Fibroblast of the aortic adventitia (primary cell): ENCODE measurements at places on chromosomes 3 and 15. TPM values are rescaled to one million over a fixed set of nuclear protein-coding genes. Genes with fewer than 3 reads are reported as not detected.

DNA sequence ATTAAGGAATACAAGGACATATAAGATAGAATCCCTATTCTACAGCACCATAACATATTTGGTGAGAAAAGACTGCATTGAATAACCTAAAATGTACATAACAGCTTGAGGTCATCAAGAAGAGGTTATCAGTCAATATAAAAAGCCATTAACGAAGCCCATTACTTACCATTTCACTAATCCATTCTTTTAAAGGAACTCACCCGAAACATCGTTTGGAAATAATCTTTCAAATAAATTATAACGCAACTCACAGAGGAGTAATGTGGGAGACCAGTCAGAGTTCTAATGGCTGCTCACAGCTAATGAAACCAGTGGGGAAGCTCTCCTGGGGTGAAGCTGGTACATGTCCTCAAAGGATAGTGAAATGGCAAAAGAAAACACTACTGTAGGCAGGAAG is 188.4 kb downstream of the TBC1D5 start:
- DNase-seq: no peak

- DNase-seq: peak; percentile 64
Observed at GRCh38 chr3:81216192-81216591, 545.3 kb downstream of the GBE1 start.

DNA sequence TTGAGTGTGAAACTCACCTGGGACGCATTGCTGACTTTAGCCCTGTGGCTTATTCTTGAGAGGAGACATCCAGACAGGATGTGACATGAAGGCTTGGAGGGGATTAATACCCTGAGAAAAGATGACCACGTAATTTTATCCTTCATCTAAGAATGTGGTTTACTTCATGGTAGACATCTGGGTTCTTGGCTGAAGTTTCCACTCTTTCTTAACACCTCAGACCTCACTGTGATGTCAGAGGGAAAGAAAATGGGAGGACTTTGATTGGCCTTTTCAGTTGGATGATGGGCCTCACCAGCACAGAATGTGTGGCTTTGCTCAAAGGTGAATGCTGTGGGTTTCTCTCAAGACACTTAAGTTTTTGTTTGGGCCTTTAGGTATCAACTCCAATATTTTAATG is 16.5 kb downstream of the GORASP1 start:
- peak; percentile 6 for DNase-seq

The GUCA1C gene
- not detected in 2 replicates for total RNA-seq

- DNase-seq: no peak
Observed at GRCh38 chr15:33670567-33670966, 297.7 kb upstream of the CHRM5 start.

The GRIP2 gene
- 0.90 TPM in 2 replicates for total RNA-seq
